Cardiac ventricle fibroblast (primary cell): ENCODE measurements at places on chromosomes 4 and X. TPM values are rescaled to one million over a fixed set of nuclear protein-coding genes. Genes with fewer than 3 reads are reported as not detected.

The TMEM255A gene
- total RNA-seq, result not detected in 2 replicates

The PPEF2 gene
- total RNA-seq, result not detected in 2 replicates

The CDKL2 gene
- total RNA-seq, result not detected in 2 replicates

The ABHD18 gene
- total RNA-seq, result 2.6 and 4.8 TPM in 2 replicates

The TIMP1 gene
- 6,558 and 6,881 TPM in 2 replicates for total RNA-seq

The HTN3 gene
- not detected in 2 replicates for total RNA-seq

The ARHGEF38 gene
- 0.15 TPM in 1 of 2 replicates, not detected in the other for total RNA-seq

The XAGE1A gene
- total RNA-seq, result not detected in 2 replicates

The ADH1A gene
- total RNA-seq, result not detected in 2 replicates

The HMGN5 gene
- total RNA-seq, result 2.1 and 2.2 TPM in 2 replicates

The TRPC3 gene
- 0.15 TPM in 1 of 2 replicates, not detected in the other for total RNA-seq

The FAT4 gene
- 22.4 and 24.1 TPM in 2 replicates for total RNA-seq

The NHS gene
- total RNA-seq, result 1.8 and 2.4 TPM in 2 replicates
